ENCODE measurements at places on chromosomes 1 and 21.

DNA sequence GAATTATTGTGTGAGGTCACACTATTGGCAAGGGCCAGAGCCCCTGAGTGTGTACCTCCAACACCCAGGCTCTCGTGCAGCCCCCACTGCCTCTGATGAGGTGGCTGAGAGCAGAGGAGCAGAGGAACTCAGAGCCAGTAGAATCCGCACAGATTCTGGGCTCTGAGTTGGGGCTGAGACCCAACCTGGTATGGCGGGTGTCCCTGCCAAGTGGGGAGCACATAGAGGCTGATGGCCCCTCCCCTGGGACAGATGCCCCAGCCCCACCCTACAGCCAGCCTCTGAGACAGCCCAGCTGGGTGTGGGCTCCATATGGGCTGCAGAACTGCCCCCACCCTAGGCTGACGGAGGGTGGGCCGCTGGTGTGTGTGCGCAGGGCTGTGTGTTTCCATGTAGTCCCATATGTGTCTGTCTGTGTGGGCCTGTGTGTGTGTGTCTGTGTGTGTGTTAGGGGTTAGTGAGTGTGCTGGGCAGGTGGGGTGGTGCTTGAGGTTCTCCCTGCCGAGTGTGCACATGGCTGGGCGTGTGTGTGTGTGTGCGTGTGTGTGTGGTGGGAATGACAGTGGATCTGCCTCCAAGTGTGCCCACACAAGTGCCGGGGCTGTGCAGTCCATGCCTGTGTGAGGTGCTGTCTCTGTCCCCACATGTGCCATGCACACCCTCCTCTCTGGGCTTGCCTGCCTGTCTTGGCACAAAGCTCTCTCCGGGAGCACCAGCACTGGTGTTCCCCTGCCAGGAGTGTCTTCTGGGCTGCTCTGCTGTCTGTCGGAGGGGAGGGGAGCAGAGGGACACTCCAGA, 24.4 kb downstream of the FOXO6 start:
- no peak for DNase-seq

DNA sequence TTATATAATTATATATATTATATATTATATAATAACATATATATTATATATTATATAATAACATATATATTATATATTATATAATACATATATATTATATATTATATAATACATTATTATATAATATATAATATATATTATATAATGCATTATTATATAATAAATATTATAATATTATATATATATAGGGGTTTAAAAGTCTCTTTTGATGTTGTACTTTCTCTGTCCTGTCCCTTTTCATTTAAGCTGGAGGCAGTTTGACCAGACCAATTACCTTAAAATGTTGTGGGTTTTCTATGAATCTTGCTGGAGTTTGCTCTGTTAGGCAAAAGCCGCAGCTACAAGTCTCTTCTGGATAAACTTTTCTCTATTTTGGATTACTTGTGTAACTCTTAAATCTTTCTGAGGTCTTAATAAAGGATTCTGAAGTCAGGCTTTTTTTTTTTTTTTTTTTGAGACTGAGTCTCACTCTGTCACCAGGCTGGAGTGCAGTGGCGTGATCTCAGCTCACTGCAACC, 22.2 kb upstream of the KIF1B start:
- no peak for DNase-seq

DNA sequence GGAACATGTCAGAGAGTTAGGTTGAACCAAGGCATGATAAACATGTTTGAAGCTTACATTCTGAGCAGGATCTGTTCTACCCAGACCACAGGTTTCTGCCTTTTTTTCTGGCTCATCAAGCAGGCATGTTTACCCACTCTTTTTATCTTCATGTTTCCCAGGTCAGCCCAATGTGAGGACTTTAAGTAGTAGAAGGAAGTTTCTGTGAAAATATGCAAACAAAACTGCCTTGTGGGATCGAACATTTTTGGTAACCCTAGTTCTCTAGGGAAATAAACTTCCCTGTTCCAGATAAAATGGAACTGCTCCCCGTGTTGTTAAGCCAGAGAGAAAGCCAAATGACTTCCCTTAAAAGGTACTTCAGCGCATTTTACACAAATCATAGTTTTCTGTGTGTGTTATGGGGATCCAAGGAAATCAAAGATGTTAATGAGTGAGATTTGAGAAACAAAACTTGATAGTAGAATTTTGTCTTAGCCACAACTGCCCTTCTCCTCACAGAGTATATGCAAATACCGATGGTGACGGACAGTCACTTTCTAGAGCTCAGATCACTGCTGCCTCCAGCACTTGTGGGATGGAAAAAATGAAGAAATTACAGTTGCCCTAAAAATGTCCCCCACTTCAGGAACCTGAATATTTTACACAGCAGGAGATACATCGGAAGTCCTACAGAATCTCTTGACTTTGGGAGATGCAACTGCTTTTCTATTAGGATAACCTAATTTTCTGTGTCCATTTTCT, 765 bp upstream of the HIPK1 start:
- DNase-seq: no peak

DNA sequence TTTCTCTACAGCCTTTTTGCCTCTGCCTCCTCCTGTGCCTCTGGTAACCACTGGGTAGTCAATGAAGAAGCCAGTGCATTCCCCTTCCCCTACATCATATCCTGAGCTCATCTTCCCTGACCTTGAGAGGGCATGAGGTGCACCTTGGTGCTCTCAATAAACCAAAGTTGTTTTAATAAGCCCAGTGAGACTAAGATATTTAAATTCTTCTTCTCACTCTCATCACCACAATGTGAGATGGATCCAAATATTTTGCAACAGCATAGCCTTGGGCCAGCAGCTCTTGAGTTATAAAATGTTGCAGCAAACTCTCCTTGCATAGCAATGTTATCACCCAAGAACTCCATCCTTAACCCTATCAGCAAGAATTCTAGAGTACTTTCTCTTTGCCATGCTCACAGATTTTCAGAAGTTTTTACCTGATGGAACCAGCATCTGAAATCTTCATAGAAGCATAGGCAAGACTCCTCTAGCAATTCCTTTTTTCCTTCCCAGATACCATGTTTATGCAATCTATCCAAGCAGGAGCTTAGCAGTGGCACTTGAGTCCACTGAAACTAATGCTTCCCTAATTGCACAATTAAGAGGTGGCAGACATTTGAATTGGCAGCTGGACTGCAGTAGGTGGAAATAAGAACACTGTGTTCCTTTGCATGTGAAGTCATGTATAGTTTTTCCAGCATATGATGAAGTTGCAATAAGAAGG, 36.8 kb downstream of the CDC7 start:
- DNase-seq: no peak

DNA sequence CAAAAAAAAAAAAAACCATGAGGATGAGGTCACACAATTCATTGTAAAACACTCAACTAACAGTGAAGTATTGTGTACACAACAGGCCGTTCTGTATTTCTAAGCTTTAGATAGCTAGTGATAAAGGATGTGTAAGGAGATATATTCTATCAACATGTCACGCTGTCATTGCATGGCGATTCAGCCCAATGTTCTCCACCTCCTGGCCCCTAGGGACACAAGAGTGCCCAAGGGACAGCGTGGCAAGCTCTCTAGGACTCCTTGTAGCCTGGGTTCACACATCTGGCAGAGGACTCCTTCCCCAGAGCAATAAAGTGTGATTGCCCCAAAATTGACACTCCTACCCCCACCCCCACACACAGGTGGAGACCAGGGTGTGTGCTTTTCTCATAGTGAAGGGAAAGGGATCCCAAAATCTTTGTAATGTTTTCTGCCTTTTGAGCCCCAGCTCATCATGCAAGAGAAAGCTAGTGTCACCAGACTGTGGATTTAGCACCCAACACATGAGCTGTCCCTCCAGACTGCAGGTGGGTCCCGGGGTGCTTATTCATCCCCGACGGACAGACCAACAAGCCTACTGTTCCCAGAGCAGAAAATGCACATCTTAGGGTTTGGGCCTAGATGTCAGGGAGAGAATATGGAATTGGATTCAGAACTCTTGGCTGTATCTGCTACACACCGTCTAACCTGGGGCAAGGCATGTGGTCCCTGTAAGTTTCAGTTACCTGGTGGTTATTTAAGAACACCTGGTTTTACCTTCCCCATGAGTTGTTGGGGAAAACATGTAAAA, 11.5 kb downstream of the TMPRSS3 start:
- DNase-seq: no peak

DNA sequence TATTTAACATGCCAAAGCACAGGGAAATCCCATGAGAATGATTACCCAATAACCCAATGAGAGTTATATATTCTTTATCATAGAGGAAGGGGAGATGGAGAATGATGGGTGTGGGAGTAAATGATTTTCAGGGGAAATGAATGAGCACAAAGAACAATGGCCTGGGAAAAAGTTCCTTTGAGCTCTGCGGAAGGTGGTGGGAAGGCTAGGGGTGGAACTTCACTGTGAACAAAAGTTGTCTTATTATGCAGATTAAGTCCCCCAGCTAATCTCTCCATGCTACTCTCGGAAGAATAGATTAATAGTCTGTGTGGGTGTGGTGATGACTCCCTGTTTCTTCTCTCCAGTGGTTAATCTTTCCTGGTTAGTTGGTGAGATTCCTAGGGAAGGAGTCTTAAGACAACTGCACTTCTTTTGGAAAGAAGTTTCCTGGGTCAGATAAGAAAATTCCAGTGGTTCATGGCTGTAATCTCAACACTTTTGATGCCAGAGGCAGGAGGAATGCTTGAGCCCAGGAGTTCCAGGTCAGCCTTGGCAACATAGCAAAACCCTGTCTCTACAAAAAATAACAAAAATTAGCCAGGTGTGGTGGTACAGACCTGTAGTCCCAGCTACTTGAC, 71.6 kb downstream of the DNTTIP2 start:
- DNase-seq: no peak

GRCh38 chr1:159005161-159005560, 4.5 kb upstream of the IFI16 start:
- no peak for DNase-seq

GRCh38 chr1:43034195-43034658, 75.6 kb upstream of the SLC2A1 start:
- DNase-seq: no peak

- no peak for DNase-seq
These were observed 53.7 kb downstream of the KCNJ6 start for GRCh38 chr21:37862536-37862935.

DNA sequence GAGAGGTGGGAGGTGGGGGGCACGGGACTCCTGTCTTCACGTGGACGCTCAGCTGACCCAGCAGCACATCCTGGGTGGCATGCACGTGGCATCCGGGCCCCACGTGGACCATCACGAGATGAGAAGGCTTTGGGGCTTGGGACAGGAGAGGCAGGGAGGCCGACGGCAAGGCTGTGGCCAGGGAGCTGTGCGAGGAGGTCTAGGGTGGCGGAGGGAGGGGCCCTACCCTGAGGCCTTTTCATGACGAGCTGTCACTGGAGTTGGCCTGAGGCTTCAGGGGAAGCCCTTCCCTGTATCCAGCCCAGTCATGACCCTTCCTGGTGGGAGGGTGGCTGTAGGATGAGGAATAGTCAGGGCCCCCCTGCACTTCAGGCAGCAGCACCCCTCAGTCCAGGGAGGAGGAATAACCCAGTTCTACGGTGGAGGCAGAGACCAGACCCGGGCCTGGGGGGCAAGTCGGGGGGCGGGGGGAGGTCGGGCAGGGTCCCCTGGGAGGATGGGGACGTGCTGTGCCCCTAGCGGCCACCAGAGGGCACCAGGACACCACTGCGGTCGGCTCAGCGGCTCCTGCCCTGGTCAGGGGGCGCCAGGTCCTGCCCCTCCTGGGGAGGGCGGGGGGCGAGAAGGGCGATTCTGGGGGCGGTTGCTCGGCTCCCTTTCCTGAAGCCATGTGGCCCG, 2.0 kb upstream of the PERM1 start:
- no peak for DNase-seq

DNA sequence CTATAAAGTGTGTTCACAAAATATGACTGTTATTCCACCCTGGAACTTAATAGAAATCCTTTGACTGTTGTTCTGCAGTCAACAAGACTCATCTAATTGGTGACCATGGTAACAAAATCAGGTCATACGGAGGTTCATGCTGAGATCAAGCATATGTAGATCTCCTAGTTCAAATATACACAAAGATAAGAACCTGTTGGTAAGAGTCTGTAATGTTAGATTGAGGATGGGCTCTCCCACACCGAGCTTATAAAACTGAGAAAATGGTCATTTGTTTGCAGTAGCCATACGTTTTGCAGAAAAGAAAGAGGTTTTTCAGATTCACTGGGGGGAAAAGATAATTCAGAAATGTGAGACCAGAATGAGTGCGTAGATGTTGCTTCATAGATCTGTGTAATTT, 468.1 kb downstream of the RPS6KC1 start:
- no peak for DNase-seq

DNA sequence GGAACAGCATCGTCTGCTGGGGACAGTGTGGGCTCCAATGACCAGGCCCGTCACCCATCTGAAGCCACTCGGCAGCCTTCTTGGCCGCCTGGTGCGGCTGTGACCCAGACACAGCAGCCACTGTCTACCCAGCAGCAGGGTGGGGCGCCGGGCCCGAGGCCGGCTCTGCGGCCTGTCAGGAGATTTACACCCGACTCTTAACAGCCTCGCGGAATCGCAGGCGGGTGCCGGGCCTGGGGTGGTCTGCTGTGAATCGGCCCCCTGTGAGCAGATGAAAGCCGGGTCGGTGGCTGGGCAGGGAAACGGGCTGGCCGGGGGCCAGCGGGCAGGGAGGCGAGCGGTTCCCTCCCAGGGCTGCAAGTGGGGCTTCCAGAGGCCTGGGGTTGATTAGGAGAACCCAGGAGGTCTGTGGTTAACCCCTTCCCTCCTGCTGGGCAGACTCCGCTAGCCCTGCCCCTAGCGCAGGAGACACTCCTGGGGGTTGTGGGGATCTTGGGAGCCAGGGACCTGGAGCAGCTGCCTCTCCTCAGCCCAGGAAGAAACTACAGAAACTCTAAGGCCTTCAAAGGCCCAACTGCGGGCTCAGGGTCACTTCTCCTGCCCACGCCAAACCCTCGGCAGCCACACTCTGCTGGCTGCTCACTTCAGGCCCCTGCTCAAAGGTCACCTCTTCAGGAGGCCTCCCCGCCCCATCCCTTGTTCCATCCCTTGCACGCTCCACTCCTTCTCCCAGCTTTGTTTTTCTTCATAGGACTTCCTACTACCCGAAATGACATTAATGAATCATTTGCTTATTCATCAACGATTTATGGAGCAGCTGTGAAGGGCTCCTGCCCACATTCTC, 15.6 kb downstream of the RUNX3 start:
- DNase-seq: no peak

- DNase-seq: no peak
These were observed 2.2 kb downstream of the GAS5 start for GRCh38 chr1:173865468-173866164.

DNA sequence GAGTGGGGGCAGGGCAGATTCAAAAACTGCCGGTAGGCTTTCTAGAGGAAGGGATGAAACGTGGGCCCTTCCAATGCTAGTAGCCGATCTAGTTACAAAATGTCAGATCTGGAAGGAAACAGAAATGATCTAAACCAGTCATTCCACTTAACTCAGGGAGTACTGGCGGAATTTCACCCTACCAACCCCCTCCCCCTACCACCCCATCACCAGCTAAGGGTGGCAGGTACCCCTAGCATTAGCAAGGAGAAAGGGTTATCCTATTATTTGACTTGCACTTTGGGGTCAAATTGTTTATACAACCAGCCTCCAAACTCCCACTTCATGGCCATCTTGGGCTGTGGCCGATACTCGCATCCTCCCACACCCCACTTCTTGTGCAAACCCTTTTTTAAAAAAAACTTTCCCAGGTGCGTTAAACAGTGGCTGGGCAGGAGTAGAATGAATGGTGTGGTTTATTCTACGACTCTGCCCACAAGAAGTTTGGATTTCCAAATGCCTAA, 644 bp upstream of the MRPL24 start:
- no peak for DNase-seq

Data from GDM1 (cell line).